ENCODE measurements at places on chromosomes 1 and 21.

GRCh38 chr1:154864189-154864975 is 5.7 kb downstream of the KCNN3 start:
- DNase-seq = no peak

DNA sequence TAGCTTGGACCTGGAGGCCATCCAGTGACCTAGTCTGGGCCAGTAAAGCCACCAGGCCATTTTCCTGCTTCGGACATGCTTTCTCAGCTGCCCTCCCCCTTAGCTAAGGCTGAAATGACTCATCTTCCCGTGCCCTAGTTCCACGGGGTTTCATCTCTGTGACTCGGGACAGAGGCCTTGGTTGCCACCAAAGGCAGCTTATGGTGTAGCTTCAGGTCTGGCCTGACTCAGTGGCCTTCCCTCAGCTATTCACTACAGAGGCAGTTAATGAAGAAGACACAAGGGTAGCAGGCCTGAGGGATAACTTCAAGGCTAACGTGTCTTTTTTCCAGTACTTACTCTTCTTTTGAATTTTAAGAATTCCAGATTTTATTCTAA is 82.4 kb downstream of the PBX1 start:
- DNase-seq = no peak

DNA sequence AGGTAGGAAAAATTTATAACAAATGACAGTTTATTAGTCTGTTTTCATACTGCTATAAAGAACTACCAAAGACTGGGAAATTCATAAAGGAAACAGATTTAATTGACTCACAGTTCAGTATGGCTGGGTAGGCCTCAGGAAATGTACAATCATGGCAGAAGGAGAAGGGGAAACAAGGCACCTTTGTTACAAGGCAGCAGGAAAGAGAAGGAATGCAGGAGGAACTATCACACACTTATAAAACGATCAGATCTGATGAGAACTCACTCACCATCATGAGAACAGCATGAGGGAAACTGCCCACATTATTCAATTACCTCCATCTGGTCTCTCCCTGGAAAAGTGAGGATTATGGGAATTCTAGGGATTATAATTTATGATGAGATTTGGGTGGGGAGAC is 61.3 kb downstream of the ASB17 start:
- DNase-seq = no peak

DNA sequence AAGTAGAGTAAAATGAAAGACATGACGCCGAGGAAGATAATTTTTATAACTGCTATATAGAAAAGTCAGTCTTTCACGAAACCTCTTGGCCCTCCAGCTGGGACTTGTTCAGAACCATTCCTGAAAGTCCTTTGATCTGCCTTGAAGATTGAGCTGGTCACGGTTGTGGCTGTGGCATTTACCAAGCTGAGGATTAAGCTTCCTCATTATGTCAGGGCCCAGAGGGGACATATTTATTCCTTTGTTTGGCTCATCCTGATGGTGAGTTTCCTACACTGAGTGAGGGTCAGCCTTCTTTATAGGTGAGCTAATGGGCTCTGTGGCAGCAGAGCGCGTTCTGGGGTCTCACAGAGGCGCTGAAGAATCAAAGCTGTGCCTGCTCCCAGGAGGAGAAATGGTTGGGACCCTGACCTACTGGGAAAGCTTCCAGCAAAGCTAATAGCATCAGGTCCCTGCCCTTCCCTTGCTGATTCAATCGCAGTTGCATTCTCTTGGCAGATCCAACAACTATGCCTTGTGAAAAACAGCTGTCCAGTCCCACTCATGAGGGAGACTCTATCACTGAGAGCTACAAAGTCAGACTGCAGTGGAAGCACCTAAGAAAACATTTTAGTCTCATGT is 43.2 kb upstream of the PBX1 start:
- DNase-seq = no peak

DNA sequence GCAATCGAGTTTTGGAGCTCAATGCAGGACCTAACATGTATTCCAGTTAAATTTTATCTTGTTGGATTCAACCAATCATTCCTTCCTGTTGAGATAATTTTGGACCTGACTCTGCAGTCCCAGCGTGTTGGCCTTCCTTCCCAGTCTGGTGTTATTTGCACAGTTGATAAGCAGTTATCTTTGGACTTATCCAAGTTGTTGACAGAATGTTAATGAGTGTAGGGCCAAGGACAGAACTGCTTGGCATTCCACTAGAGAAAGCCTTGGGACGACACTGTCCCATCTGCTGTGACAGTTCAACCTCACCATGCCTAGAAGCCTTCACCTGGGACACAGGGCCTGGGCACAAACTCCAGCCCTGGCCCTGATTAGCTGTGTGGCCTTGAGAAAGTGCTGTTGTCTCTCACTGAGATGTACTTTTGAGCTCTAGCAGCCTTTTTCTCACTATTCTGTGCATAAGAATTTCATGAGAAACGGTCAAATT is 104.1 kb upstream of the SLC25A33 start:
- peak; percentile 94 for DNase-seq

GRCh38 chr1:188903241-188903640 is 1574.4 kb downstream of the BRINP3 start:
- no peak for DNase-seq

- no peak for DNase-seq
These were observed 7.9 kb downstream of the ALX3 start for GRCh38 chr1:110062612-110063011.

- no peak for DNase-seq
These were observed 18.7 kb downstream of the ACTRT2 start for GRCh38 chr1:3040004-3040403.

GRCh38 chr21:43644609-43645008 is 14.7 kb downstream of the HSF2BP start:
- no peak for DNase-seq

DNA sequence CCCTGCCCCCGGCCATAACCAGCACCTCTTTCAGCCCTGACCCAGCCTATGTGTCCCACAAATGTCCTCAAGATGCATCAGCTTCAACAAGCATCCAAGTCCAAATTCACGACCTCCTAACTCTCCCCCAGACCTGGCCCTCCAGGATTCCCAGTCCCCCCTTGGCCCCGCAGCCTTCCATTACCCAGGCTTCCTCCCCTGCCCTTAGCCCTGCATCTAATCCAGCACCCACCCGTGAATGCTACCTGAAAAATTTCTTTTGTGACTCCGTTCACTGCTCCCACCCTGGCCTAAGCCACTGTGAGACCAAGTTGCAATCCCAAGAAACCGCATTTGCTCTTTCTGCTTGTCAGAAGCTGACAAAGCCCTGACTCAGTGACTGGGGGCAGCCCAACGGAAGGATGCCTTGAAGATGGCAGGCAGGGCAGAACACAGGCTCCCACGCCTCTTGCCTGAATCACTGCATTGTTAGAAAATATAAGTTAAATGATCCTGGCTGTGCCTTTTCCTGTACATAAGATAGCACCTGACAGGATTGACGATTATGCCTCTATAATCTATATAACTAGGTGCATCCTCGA is 939 bp upstream of the MFAP2 start:
- no peak for DNase-seq

DNA sequence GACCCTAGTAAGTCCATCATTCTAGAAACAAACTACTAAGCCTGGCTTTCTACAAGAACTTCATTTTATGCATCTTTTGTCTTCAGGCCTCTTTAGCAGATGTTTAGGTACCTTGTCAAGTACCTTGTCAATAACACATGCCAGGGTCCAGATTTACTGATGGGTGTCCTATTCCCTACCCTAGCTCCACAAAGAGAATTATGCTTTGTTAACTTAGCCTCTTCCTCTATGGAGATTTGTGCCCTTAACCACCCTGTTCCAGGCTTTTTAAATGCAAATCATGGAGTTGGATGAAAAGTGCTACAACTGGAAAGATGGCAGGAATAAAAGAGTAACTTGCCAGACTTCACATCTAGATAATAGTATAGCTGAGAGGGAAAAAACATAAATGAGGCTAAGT is 42.7 kb downstream of the SPATA46 start:
- no peak for DNase-seq

- no peak for DNase-seq
These were observed 238.4 kb upstream of the JUN start for GRCh38 chr1:59022199-59022598.

- DNase-seq = no peak
These were observed 598 bp upstream of the ADIPOR1 start for GRCh38 chr1:202958544-202959275.

- no peak for DNase-seq
These were observed 516 bp downstream of the TBX15 start for GRCh38 chr1:118987468-118988185.

DNA sequence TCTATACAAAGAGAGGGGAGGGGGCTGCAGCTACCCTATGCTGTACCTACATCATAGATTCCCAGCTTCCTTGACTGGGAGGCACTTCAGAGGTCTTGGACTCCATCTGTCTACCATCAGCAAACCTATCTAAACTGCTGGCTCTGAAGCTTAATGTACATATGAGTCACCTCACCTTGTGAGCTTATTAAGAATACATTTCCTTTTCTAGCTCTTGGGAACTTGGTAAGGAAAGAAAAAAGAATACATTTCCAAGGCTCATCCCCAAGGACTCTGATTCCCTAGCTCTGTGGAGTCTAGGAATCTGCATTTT is 50.0 kb upstream of the PRELP start:
- DNase-seq = no peak

- DNase-seq = no peak
These were observed 22.6 kb downstream of the PRDM15 start for GRCh38 chr21:41856572-41856971.

- no peak for DNase-seq
These were observed 85.5 kb downstream of the FBXO2 start for GRCh38 chr1:11568687-11569086.
